ENCODE measurements at places on chromosomes 2 and 18.

DNA sequence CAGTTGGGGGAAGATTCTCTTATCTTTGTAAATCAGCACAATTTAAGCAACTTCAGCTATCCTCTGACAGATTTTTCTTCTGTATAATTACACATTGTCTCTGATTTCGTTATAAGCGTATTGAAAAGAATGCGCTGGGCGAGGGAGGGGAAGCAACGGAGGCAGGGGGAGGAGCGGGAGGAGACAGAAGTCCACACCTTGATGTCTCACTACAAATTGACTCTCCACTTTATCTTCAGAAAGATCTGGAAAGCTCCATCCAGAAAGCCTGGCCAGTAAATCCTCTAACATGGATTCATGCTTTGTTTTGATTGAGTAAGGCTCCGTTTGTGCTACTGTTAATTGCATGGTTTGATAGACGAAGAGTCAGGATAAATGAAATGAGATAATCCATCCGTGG lies 76.6 kb downstream of the SMIM21 start:
- DNase-seq = no peak

- no peak for DNase-seq
These were observed 451.1 kb upstream of the POU3F3 start for GRCh38 chr2:104402825-104403224.

- no peak for DNase-seq
These were observed 33.6 kb downstream of the TTC32 start for GRCh38 chr2:19868224-19868623.

GRCh38 chr18:34222307-34223163 lies 2.2 kb downstream of the NOL4 start:
- DNase-seq = no peak

- no peak for DNase-seq
These were observed 140.8 kb downstream of the FIGN start for GRCh38 chr2:163595028-163595427.

GRCh38 chr2:160266037-160266551 lies 66.0 kb upstream of the ITGB6 start:
- no peak for DNase-seq

- DNase-seq = no peak
These were observed 233.3 kb downstream of the FHOD3 start for GRCh38 chr18:36530676-36531405.

- no peak for DNase-seq
These were observed 376.4 kb downstream of the ZEB2 start for GRCh38 chr2:144143294-144144151.

- no peak for DNase-seq
These were observed 26.1 kb upstream of the ST3GAL5 start for GRCh38 chr2:85914922-85915321.

- no peak for DNase-seq
These were observed 115.6 kb downstream of the LPIN1 start for GRCh38 chr2:11862049-11862448.

- DNase-seq = no peak
These were observed 298.2 kb upstream of the ZC3H15 start for GRCh38 chr2:186187854-186188253.

DNA sequence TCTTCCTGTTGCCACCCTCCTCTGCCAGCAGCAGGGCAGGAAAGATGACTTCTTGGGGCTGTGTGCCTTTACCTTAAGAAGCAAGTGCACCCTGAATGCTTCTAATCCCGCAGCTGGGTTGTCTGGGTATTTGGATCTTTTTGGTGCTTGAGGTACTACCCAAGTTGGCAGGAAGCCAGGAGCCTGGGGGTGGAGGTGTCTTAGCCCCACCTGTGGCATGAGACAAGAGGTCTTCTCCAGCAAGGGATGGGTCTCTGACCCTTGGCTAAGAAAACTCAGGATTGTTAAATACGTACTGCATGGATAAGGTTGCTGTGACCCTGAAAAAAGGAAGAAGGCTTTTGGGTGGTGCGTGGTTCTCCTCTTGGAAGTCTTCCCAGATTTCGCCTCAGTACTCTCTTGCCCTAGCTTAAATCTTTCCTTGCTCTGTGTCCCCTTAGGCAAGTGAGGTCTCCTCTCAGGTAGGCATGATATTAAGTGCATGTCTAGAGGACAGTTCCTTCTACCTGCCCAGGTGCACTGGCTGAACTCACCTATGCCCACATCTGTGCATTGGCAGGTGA lies 4.3 kb downstream of the HPCAL1 start:
- DNase-seq = no peak

- DNase-seq = no peak
These were observed 120.5 kb downstream of the GULP1 start for GRCh38 chr2:188412190-188412589.

Data from amniotic stem cell (primary cell).